Mesothelial cell of epicardium (in vitro differentiated cells): ENCODE measurements at places on chromosomes 1 and 21.

- H3K4me1 ChIP-seq, result peaks cover 21% of the 10 kb centered on the region
- H3K36me3 ChIP-seq, result no peaks in the 10 kb centered on the region
- H3K4me3 ChIP-seq, result no peak overlapping the region
- H3K27me3 ChIP-seq, result no peaks in the 10 kb centered on the region
These were observed 39.6 kb downstream of the GFI1 start for GRCh38 chr1:92447033-92447681.

DNA sequence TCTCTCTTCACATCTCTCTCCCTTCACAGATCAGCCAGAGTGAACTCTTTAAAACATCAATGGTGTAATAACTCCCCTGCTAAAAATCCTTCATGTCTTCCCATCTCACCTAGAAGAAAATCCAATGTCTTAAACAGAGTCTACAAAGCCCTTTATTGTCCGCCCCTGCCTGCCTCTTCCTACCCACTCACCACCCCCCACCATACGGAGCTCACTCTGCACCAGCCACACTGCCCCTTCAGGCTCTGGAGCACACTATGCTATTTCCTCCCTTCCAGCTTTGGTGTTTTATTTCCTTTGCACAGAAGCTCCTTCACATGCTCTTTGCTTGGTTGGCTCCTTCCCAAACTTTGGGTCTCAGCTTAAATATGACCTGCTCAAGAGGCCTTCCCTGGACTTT lies 10.2 kb downstream of the CAMK1G start:
- peaks cover 2% of the 10 kb centered on the region for H3K27me3 ChIP-seq
- H3K4me1 ChIP-seq, result peaks cover 3% of the 10 kb centered on the region
- H3K27ac ChIP-seq, result no peak overlapping the region

DNA sequence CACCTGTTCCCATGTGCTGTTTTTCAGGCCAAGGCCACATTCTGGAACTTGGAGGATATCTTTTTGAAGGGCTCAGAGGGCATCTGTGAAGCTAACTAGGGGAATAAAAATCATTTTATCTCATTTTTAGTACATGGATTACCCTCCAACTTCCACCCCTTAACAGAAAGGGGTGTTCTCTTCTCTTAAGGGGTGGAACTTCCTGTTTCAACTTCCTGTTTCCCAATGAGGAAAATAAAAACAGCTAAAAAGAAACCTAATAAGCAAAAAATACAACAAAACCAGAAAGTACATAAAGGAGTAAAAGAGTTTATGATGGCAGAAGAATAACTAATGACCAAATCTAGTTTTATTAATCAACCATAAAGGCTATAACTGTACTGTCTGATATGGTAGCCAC lies 24.8 kb upstream of the SLC22A15 start:
- H3K36me3 ChIP-seq, result no peaks in the 10 kb centered on the region
- DNase-seq, result no peak
- H3K4me1 ChIP-seq, result peaks cover 5% of the 10 kb centered on the region
- no peak overlapping the region for H3K27ac ChIP-seq

DNA sequence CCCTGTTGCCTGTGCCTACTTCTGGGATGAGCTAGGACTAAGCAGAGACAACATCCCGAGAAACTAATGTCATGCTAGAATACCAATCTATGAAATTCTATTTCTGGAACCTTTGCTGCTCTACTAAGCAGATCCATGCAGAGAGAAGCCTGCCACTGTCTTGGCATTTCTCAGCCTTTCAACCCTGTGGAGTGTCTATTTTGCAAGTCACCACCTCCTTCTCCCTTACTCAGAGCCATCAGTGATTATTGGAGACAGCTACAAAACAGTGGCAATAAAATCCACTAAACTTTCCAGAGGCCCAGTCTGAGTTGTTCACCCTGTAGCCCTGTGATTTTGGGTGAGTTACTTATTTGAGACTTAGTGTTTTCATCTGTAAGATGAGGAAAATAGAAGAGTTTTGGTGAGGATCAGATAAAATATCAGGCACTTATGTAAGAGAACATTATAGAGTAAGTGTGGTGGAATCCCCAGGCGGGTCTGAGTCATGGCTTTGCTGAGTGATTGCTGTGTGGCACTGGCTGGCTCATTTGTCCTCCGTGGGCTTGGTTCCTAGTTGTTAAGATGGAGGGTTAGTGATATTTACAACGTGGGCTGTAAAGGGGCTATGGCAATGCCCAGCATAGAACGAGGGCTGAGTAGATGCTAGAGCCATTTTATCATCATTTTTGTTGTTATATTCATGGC lies 61.1 kb downstream of the FMN2 start:
- no peaks in the 10 kb centered on the region for H3K4me1 ChIP-seq
- no peak overlapping the region for H3K27ac ChIP-seq
- DNase-seq, result no peak
- H3K27me3 ChIP-seq, result peaks cover 11% of the 10 kb centered on the region

GRCh38 chr1:116044071-116044470 lies 67.1 kb upstream of the MAB21L3 start:
- H3K4me1 ChIP-seq, result no peaks in the 10 kb centered on the region
- peaks cover 41% of the 10 kb centered on the region for H3K36me3 ChIP-seq
- no peak overlapping the region for H3K4me3 ChIP-seq
- H3K27ac ChIP-seq, result no peak overlapping the region

DNA sequence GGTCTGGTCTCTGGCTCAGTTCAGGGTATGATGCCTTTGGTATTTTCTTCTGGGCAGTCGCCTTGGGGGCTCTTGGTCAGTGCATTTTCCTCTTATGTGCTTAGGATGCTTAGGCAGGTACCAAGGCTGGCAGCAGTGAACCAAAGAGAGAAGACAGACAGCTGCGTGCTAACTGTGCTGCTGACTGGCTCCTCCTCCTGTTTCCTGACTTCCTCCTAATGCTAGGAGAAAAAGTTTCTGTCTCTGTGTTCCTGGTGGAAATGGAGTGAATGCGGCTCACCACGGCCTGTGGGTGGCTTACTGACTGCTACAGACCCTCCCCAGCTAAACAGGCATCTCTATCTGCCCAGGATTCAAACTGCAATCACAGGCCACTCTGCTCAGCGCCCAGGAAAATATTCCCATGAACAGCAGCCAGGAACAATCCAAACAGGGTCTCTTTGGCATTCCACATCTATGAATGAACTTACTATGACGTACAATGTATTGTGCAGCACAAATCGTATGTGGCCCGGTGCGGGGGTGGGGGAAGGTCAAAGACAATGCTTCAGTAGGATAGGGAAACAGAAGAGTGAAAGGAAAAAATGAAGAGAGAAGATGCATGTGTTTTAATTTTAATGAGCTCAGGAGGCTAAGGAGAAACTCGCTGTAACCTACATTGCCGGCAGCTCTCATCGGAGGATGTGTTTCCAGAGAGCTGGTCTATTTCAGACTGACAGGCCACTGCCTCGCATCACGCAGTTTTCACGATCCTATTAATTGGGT lies 2.8 kb downstream of the ABCG1 start:
- no peak overlapping the region for H3K4me3 ChIP-seq
- no peak for DNase-seq
- H3K27me3 ChIP-seq, result peaks cover 84% of the 10 kb centered on the region

DNA sequence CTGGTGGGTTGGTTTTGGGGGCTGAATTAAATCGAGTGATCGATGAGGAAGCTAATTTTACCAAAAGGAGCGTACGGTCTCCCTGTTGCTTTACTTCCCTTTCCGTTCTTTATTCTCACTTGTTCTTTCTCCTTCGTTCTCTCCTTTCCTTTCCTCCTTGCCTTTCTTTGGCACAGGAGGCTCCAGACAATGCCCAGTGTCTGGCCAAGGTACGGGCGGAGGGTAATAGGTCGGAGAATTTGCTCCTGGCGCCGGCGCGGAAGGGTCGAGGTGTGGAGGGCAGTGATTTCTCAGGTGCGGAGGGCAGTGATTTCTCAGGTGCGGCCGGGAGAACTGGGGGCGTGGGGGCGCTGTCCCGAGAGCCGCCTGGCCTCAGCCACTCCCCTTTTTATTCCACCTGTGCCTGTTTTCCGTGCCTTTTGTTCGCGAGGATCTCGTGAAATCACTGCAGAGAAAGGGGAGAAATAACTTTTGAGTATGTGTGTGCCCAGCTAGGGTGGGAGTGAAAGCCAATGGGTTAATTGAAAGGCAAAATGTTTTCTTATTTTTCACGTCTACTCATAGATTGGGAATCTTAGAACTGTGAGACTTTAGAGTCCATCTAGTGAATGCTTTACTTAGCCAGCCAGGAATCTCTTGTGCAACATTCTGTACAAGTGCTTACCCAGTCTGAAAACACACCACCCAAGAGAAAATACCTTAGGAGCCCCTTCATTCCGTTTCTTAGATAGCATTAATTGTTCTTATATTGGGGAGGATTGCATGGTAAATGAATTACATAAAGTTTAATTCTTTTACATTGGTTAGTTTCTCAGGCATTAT lies 1.3 kb downstream of the FNBP1L start:
- peaks cover 42% of the 10 kb centered on the region for H3K4me1 ChIP-seq
- H3K4me3 ChIP-seq, result peak overlapping the region; percentile 98
- H3K27ac ChIP-seq, result peak overlapping the region; percentile 99

GRCh38 chr1:145740269-145740668 lies 21.0 kb downstream of the CD160 start:
- H3K36me3 ChIP-seq, result peaks cover 31% of the 10 kb centered on the region
- H3K4me1 ChIP-seq, result no peaks in the 10 kb centered on the region
- no peaks in the 10 kb centered on the region for H3K27me3 ChIP-seq
- H3K27ac ChIP-seq, result no peak overlapping the region
- no peak for DNase-seq
- H3K4me3 ChIP-seq, result no peak overlapping the region

DNA sequence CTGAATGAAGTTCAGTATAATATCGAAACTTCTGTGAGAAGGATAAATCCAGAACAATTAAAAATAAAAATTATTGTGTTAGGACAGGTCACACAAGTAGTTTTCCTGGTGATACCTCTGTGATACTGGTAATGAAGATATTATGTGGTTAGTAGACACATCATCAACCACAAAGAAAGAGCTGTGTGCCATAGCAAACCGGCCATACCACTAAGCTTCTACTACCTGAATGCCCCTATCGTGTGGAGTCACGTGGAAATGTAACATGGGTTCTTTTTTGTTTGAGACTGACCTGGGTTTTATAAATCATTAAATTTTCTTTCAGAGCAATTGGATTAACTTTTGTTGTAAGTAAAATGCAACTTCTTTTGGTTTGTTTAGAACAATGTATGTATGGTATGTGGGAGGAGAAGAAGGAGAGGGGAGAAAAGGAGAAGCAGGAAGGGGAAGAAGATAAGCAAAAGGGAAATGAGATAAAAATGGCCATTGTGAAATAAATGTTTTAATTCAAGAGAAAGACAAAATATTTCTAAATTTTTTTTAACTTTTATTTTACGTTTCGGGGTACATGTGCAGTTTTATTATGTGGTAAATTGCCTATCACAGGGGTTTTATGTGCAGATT lies 58.2 kb upstream of the LRRC8B start:
- H3K4me3 ChIP-seq, result no peak overlapping the region
- no peaks in the 10 kb centered on the region for H3K27me3 ChIP-seq
- peaks cover 16% of the 10 kb centered on the region for H3K4me1 ChIP-seq

- DNase-seq, result no peak
- H3K27me3 ChIP-seq, result no peaks in the 10 kb centered on the region
- H3K4me1 ChIP-seq, result peaks cover 6% of the 10 kb centered on the region
- H3K36me3 ChIP-seq, result no peaks in the 10 kb centered on the region
- no peak overlapping the region for H3K27ac ChIP-seq
These were observed 17.1 kb downstream of the ZP4 start for GRCh38 chr1:237873487-237874211.

GRCh38 chr1:232372841-232373440 lies 257.0 kb downstream of the SIPA1L2 start:
- H3K27ac ChIP-seq, result no peak overlapping the region
- H3K36me3 ChIP-seq, result no peaks in the 10 kb centered on the region
- no peak overlapping the region for H3K4me3 ChIP-seq
- peaks cover 14% of the 10 kb centered on the region for H3K4me1 ChIP-seq
- no peak for DNase-seq
- H3K27me3 ChIP-seq, result no peaks in the 10 kb centered on the region

DNA sequence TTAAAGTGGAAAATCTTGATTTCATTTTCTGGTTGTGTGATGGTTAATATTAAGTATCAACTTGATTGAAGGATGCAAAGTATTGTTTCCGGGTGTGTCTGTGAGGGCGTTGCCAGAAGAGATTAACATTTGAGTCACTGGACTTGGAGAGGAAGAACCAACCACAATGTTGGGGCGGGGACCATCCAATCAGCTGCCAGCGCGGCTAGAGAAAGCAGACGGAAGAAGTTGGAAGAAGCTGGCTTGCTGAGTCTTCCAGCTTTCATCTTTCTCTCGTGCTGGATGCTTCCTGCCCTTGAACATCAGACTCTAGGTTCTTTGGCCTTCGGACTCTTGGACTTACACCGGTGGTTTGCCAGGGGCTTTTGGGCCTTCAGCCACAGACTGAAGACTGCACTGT lies 832.6 kb upstream of the TMPRSS15 start:
- H3K4me3 ChIP-seq, result no peak overlapping the region
- H3K27me3 ChIP-seq, result no peaks in the 10 kb centered on the region
- no peaks in the 10 kb centered on the region for H3K36me3 ChIP-seq
- no peak for DNase-seq

GRCh38 chr1:12469493-12469892 lies 148.5 kb downstream of the DHRS3 start:
- H3K27me3 ChIP-seq, result no peaks in the 10 kb centered on the region
- peaks cover 13% of the 10 kb centered on the region for H3K36me3 ChIP-seq
- H3K4me3 ChIP-seq, result no peak overlapping the region
- DNase-seq, result no peak

- no peak overlapping the region for H3K4me3 ChIP-seq
- no peaks in the 10 kb centered on the region for H3K27me3 ChIP-seq
- DNase-seq, result no peak
These were observed 30.5 kb downstream of the OR10J1 start for GRCh38 chr1:159469921-159470533.

DNA sequence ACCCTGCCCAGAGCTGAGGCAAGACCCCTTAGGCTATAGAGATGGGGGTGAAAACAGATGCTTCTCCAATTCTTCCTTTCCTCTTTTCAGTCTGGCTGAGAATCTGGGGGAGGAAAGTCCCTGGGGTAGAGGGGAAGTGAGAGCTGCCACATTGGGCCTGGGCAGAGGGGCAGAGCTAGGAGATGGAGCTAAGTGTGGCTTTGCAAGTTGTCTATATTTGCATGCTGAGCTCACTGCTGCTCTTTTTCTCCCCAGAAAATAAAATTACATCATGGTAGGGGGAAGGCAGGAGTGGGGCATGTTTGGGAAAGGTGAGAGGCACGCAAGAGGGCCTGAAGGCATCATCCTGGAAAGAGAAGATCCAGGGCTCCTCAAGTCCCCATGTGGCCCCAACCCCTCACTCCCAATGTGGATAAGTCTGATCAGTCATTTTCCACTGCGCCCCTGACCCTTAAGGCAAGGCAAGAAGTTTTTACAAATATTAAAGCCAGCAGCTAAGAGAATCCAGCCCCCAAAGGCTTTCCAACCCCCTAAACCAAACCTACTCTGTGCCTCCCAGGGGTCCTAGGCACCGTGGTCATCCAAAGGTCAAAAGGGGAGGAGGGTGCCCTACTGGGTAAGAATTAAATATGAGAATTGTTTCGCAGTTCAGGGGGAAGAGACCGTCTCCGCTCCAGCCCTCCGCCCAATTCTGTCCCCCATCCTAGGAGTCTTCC lies 500 bp upstream of the PEA15 start:
- H3K27ac ChIP-seq, result peak overlapping the region; percentile 82
- peaks cover 4% of the 10 kb centered on the region for H3K36me3 ChIP-seq
- peaks cover 41% of the 10 kb centered on the region for H3K4me1 ChIP-seq
- peak overlapping the region; percentile 81 for H3K4me3 ChIP-seq
- no peak for DNase-seq

- no peak overlapping the region for H3K4me3 ChIP-seq
- H3K4me1 ChIP-seq, result peaks cover 2% of the 10 kb centered on the region
- peaks cover 13% of the 10 kb centered on the region for H3K27me3 ChIP-seq
- no peak overlapping the region for H3K27ac ChIP-seq
- DNase-seq, result no peak
These were observed 23.1 kb downstream of the HSD11B1 start for GRCh38 chr1:209727785-209728184.
